ENCODE measurements at places on chromosomes 5 and 9.

DNA sequence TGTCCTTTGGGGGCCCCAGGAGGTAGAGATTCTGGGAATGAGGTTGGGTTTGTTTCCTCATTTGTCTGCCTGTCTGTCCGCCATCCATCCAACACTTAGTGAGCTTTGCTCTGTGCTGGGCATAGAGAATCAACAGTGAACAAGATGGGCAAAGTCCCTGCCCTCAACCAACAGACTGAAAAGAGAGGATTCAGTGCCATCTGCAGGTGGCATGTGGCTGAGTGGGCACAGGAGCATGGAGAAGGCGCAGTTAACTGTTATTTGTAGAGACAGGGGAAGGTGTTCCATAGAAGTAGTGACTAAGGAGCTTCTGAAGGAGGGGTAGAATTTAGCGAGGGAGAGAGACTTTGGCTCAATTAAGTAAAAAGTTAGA lies 23.1 kb downstream of the POLR1E start:
- DNase-seq = no peak

GRCh38 chr5:10227379-10227778 lies 22.3 kb downstream of the ATPSCKMT start:
- no peak for DNase-seq

- no peak for DNase-seq
Observed at GRCh38 chr5:44993286-44993685, 184.5 kb downstream of the MRPS30 start.

DNA sequence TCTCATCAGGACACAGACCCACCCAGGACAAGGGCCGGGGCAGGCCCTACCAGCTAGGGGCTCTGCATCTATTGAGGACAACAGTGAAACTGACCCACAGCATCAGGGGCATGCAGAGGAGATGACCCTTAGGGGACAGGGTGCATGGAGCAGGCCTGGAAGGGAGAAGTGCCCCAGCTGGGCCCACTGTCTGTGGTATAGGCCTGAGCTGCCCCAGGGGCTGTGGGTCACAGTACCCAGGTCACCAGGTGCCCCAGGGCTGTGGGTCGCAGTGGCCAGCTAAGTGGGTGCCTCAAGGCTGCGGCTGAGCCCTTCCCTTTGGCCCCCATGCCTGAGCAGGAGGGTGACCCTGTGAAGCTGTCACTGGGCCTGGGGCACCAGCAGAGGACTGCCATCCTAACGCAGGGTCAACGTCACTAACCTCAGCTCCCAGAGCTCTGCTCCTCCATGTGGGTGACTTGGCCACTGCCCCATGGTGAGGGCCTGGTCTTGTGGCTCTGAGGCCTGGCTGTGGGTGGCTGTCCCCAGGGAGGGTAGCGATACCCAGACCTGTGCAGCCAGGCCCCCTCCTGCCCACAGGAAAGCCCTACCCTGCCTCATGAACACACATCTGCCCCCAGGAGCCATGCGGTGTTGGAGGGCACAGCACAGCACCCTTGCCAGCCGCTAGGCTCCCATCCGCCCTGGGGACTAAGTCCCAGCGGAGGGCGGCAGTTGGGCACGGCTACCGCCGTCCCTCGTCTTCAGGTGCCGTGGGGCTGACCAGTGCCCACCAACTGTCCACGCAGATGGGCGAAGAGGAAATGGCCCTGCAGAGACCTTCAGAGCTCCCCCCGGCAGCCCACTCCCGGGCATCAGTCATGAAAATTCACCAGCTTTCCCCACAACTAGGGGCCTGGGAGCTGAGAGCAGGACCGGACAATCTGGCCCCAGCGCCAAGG lies 4.9 kb downstream of the EDF1 start:
- no peak for DNase-seq

DNA sequence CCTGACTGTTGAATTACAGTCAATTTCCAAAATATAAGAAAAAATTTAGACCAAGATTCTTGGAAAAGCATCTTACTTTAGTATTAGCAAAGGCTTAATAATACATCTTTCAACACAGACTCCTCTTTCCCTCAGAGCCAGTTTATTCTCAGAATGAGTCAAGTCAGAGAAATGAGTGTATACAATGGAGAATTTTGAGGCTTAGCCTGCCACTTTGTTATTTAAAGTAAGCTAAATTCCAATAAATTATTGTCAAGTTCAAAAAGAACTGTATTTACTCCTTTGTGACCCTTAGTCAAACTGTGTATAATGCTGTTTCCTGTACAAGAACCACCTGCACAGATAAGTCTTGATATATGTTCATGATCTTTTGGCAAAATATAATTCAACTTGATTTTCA lies 428.5 kb upstream of the ITGA1 start:
- DNase-seq = no peak

GRCh38 chr5:154478224-154478565 lies at the start of gene HAND1:
TSS of gene HAND1 (minus strand) at chr5:154478227. CDS start at chr5:154478008, 219 bp downstream.
- no peak for DNase-seq

GRCh38 chr5:59354274-59354673 lies 539.3 kb downstream of the PDE4D start:
- DNase-seq = no peak

- no peak for DNase-seq
Observed at GRCh38 chr5:139808481-139809330, 13.1 kb downstream of the PSD2 start.

- DNase-seq = no peak
Observed at GRCh38 chr5:89065919-89066318, 182.9 kb upstream of the MEF2C start.

GRCh38 chr5:36055984-36056383 lies 10.7 kb downstream of the UGT3A2 start:
- no peak for DNase-seq

DNA sequence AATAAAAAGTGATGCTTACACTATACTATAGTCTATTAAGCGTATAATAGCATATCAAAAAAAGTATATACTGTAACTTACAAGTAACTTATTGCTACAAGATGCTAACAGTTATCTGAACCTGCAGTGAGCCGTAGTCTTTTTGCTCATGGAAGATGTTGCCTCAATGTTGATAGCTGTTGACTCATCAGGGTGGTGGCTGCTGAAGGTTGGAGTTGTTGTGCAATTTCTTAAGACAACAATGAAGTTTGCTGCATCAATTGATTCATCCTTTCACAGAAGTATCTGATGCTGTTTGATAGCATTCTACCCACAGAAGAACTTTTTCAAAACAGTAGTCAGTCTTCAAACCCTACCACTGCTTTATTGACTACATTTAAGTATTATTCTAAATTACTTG lies 7.8 kb upstream of the C9orf40 start:
- DNase-seq = peak; percentile 45

- no peak for DNase-seq
Observed at GRCh38 chr9:131700765-131701435, 39.0 kb downstream of the RAPGEF1 start.

- no peak for DNase-seq
Observed at GRCh38 chr9:14822666-14823065, 87.6 kb downstream of the FREM1 start.

- no peak for DNase-seq
Observed at GRCh38 chr5:160158087-160158486, 38.8 kb upstream of the PWWP2A start.

DNA sequence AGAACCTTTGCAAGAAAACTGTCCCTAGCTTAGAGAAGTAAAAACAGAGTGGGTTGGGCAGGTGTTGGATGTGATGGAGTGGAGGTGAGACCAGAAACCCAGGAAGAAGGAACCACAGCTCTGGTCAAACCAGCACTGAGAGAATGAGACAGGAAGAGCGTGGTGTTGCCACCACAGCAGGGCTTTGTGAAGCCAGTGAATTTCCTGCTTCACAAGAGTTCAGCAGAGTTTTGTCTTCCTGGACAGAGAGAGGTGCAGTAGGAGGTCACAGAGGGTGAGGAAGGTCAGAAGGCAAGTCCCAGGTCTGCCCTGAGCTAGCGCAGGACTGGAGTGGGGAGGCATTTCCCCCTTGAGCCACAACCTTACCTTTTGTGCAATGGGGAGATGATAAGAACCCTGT lies 2306.2 kb upstream of the ACO1 start:
- DNase-seq = no peak

DNA sequence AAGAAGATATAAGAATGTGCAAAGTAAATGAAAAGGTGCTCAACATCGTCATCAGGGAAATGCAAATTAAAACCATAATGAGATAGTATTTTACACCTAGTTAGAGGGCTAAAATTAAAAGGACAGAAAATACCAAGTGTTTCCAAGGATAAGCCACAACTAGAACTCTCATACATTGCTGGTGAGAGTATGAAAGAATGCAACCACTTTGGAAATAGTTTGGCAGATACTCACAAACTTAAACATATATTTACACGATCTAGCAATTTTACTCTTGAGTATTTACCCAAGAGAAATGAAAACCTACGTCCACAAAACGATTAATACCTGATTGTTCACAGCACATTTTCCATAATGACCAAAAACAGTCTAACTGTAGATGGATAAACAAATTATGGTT lies 51.5 kb downstream of the AOPEP start:
- no peak for DNase-seq

DNA sequence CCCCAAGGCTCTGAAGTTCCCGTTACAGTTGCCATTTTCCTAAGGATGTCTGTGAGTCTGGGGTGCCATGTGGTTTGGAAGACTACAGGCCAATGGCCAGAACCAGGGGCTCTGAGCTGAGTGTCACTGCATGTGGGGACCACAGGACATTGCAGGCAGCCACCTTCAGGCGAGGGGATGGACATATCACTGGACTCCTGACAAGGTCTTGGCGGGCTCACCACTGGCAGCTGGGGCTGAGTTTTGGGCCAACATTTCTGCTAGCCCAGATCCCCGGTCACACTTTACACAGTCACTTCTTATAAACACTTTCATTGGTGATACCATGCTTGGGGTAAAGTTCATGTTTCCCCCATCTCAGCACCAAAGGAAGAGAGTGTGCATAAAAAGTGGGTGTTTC lies 109.8 kb downstream of the RASGRF2 start:
- no peak for DNase-seq

DNA sequence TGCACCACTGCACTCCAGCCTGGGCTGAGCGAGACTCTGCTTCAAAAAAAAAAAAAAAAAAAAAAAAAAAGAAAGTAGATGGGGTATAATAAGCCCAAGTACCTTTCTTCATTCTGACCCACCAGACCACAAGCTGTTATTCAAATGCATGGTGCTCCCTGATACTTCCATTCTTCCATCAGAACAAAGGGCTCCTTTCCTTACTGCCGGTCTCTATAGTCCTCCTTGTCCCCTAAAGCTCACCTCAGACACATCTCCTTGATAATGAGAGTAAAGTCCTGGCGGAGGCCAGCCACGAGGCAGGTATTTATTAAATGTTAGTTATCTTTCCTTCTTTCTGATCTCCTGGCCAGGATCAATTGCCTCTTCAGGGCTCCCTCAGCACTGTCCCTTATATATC lies 162.5 kb downstream of the RAB3C start:
- DNase-seq = no peak

DNA sequence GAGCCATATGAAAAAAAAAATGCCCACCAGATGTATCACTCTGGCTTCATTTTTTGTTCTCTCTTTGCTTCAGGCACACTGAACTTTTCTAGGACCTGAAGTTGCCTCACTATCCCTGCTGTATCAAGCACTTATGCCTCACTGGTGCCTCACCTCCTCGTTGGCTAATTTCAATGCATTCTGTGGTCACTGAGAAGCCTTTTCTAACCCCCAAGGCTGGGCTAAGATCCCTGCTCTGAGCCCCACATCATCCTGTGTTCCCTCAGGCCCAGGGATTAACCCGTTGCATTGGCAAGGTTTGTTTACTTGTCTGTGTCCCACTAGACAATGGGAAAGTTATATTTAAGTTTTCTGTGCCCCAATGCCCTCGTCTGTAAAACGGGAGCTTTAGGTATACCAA lies 362.7 kb downstream of the OSTF1 start:
- DNase-seq = no peak

- no peak for DNase-seq
Observed at GRCh38 chr5:108810717-108811116, 63.0 kb downstream of the FER start.

DNA sequence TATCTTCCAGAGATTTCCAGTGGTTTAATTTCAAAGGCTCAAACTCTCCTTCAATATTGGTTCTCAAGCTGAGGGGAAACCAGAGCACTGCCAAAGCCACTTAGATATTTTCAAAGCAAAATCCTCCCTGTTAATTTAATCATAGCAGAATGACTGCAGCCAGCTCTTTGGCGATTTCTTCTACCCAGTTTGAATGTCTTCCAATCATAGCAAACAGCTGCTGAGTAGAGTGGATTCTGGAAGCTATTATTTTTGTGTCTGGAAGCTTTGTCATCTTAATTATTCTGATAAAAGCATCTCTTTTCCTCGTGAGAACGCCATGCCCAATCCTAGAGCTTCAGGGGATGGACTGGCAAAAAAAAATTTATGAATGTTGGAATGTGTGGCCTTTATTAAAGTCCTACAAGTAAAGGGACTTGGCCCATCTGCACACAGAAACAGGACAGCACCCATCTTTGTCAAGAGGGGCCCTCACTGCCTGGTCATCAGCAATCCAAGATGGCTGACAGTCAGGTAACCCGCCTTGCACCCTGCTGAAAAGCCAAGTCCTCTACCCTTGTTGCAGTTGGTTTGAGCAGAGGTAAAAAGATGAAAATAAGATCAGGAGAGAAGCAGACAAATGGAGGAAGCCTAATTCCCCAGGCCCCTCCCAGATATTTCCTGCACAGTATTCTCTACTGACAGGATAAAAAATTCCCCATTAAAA lies 125.1 kb downstream of the SUSD1 start:
- no peak for DNase-seq

All from HL-60 (cell line).